Foreskin keratinocyte (primary cell): ENCODE measurements at places on chromosomes 13 and 19.
A peak's percentile ranks its signal among the peaks of the same experiment; 100 is the strongest.

GRCh38 chr13:113184568-113185440 lies 23.7 kb downstream of the PCID2 start:
- DNase-seq, result no peak

DNA sequence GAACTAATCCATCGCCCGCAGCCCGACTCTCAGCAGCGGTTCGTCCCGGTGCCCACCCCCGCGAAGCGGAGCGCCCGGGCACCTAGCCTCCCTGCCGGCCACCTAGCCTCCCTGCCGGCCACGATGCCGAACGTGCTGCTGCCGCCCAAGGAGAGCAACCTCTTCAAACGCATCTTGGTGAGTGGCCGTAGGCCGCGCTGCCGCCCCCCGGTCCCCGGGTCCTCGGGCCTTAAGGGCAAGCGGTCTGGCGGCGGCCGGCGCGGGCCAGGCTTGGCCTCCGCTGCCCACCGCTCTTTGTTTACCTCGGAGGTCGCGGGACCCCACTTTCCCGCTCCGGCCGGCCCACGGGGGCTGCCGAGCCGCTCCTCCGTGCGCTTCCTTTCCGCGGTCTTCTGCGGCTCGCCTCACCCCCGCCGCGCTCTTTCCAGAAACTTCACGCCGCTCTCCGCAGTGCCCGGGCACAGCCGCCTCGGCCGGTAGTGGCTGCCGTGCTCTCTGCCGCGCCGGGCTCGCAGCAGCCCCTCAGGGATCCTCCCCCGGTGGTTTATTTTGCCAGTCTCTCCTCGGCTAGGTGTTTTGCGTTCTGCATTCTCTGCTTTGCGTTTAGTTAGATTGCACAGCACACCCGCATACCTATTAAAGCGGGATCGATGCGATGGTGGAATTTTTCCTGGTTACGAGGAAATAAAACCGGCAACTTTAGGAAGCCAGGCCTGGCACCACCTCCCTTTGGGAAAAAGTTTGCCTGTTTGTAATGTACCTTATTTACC lies 524 bp downstream of the NAA16 start:
- DNase-seq, result peak; percentile 36

- DNase-seq, result peak; percentile 37
These were observed 16.4 kb upstream of the CYP2B6 start for GRCh38 chr19:40974633-40975037.

DNA sequence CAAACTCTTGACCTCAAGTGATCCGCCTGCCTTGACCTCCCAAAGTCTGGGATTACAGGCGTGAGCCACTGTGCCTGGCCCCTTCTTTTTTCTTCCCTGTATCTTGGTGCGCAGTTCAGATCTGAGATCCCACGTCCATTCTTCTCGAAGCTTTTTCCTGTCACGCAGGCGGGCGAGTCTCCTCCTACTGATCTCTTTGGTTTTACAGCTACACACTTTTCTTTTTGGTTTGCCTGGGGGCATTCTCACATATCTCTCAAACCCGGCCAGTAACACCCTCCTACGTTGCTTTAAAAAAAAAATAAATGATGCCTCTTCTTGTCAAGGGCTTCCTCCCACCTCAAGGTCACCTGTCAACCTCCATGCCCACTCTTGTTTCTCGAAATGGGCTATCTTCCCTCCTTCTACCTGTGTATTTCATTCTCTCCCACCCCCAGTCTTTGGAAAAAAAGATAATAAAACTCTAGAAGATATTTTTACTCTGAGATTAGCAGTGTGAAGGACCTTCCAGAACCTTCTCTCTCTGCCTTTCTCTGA lies 12.1 kb downstream of the TMPRSS9 start:
- DNase-seq, result no peak

GRCh38 chr19:45643927-45644771 lies 5.0 kb upstream of the EML2 start:
- DNase-seq, result no peak
